Activated T-helper 9 cell treated with anti-CD3 and anti-CD28 coated beads, Interleukin-2, amount 50 U/mL, for 16 hours (primary cell): ENCODE measurements at places on chromosomes 11 and 22.

GRCh38 chr11:77523712-77524111 lies 49.8 kb upstream of the PAK1 start:
- DNase-seq: no peak

- no peak for DNase-seq
These were observed 607 bp downstream of the DMC1 start for GRCh38 chr22:38569181-38569971.

DNA sequence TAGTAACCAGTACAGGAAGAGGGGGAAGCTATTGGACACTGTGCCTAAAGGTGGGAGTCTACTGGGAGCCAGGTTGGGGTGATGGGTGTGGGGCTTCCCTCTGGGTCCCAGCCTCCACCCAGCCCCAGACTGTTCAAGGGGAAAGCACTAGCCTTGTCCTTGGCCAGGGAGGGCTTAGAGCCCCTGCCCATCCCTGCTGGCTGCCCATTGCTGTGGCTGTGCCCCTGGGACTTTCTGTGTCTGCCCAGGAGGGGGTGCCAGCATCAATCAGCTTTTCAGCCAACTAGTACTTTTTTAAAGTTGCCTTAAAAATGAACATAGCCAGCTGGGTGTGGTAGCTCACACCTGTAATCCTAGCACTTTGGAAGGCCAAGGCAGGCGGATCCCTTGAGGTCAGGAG lies 19.9 kb downstream of the INCENP start:
- no peak for DNase-seq

DNA sequence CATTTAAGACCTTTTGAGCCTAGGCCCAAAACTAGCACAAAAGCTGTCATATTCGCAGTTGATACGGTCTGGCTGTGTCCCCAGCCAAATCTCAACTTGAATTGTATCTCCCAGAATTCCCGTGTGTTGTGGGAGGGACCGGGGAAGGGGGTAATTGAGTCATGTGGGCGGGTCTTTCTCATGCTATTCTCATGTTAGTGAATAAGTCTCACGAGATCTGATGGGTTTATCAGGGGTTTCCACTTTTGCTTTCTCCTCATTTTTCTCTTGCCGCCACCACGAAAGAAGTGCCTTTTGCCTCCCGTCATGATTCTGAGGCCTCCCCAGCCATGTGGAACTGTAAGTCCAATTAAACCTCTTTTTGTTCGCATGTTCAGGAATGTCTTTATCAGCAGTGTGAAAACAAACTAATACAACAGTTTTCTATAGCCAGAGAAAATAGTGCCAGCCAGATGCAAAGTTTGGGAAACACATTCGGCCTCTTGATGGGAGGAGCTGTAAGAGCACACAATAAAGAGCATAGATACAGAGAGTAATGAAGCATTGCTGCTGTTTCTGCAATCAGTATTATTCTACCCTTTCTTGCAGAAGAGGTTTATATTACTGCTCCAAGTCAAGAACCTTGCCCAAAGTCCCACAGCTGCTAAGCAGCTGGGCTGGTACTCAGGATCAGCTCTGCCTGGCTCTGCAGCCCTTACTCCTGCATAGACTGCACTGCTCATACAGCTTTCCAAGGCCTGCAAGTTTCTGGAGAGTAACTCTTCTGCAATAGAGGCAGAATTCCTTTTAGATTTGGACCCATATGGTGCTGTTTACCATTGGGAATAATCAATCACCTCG lies 2.0 kb upstream of the ZNF195 start:
- no peak for DNase-seq

DNA sequence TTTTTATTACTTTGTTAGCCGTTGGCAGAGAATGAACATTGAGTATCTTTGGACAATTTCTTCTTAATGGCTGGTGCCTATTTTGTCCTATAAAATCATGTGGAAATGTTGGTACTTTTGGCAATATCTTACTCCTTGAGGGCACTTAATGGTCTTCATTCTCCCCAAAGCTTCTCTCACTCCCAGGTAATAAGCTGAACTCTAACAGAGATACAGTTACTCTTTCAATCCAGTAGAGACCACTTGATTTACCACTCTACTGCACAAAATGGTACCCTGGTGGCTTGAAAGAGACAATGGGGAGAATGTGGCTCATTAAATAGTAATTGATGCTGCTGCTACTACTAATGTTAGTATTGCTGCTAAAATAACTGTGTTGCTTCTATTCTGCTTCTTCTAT lies 53.0 kb downstream of the MAML2 start:
- DNase-seq: no peak

DNA sequence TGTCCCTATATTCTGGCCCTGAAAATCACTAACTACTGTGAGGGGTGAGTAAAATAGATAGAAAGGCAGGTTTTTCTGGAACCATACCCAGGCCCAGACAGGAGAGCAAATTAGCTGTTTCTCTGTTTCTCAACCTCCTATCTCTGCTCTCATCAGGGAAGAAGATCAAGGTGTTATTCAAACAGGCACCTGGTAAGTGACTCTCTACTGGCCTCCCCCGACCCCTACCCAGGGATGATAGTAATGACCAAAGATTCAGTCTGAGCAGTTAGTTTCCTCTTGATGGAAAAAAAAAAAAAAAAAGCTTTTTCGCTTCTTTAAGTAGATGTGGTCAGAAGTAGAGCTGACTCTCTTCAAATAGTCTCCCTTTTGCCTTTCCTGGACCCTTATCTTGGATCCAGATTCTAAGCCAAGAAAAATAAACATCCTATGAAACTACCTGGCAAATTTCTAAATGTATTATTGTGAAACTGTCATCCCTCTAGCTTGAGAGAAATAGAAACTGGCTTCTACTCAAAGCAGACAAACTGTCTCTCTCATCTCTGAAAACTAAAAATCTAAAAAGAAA lies 9.9 kb downstream of the LRRC4C start:
- no peak for DNase-seq

GRCh38 chr11:94066901-94067429 lies 45.8 kb downstream of the HEPHL1 start:
- no peak for DNase-seq

DNA sequence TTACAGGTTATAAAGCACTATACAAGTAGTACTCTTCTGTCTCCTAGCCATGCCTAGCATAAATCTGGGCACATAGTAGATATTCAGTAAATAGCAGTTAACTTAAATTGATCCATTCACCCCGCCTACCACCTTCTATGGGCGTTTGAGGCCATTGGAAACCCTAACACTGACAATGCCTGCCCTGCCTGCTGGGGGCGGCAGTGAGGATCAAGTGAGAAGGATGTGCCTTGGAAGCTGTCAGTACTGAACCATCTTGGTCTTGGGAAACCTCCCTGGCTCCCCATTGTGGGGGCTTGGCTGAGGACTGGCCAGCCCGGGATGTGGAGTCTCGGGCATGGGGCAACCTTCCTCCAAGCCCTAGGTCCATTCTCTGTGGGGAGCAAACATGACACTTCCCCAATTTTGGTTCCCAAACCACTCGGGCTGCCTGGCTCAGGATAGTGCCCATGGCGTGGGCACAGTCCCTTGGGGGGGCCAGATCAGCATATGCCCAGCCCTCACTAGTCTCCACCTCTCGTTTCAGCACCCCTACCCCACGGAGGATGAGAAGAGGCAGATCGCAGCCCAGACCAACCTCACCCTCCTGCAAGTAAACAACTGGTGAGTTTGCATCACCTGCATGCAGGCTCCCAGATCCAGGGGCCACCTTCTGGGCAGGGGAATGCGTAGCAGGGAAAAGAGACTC lies 67.4 kb downstream of the FEZ1 start:
- DNase-seq: no peak

DNA sequence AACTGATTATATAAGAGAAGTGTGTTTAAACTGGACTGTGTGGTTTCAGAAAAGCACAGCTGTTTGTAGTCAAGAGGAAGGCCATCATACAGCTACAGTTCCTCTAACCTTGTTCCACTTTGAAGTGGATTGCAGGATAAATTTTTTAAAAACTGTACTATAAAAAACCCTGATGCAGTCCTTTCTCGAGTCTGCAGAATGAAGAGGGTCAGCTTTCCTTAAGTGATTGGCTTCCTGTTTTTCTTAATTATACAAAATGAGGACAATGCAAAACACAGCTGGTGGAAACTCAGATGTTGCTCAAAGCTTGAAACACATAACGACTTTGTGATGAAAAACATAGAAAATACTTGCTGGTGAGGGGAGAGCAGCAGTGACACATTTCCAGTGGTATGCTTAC lies 1060.5 kb downstream of the DLG2 start:
- no peak for DNase-seq

DNA sequence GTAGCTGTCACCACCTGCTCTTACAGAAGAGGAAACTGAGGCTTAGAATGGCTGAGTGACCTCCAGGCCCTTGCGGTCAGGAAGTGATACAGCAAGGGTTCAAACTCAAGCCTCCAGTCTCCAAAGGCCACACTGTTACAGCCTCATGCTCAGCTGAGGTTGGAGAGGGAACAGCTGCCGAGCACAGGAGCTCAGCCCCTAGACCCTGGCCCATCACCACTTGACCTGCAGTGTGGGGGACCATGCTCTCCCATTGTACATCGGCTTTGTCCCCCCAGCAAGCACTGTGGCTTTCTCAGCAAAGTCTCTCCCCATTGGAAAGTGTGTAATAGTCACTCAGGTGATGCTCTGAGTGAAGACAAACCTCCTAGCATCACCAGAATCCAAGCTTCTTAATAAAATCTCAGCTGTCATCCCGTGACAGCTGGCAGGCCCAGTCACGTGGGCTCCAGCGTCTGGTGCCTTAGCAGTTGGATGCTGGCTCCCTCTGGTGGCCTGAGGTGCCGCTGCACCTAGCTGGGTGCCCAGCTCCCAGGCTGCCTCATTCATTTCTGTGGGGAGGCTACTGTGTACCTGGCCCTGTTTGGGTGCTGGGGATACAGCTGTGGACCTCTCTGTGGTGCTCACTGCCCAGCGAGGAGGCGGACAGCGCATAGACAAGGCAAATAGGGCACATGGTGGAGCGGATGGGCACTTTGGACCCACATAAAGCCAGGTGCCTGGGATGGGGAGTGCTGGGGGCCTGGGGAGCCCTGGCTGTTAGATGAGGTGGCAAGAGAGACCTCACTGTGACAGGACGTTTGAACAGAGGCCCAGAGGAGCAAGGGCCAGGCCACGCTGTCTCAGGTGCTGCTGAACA lies 19.1 kb upstream of the MYRF start:
- peak; percentile 69 for DNase-seq

DNA sequence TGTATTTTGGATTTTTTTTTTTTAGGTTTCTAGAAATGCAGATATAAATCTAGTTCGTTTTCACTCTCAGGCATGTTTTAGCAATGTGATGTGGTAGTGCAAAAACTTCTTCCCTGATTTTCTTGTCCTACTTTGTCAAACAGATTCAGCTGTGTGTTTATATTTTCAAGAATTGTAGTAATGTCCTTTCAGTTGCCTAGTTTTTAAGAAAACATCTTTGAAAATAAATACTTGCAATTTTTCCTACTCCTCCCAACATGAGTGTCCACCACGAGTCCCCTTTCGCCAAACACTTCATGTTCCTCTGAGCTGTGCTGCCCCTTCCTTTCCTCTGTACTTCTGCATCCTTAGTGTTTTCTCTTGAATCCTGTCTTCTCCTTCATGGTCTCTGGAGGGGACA lies 686.9 kb downstream of the NTM start:
- no peak for DNase-seq

- DNase-seq: no peak
These were observed 25.4 kb downstream of the ADAMTS15 start for GRCh38 chr11:130473795-130474377.

GRCh38 chr22:44723801-44724200 lies 21.8 kb downstream of the PRR5 start:
- no peak for DNase-seq

GRCh38 chr11:20066013-20066782 lies 94.1 kb downstream of the DBX1 start:
- no peak for DNase-seq

DNA sequence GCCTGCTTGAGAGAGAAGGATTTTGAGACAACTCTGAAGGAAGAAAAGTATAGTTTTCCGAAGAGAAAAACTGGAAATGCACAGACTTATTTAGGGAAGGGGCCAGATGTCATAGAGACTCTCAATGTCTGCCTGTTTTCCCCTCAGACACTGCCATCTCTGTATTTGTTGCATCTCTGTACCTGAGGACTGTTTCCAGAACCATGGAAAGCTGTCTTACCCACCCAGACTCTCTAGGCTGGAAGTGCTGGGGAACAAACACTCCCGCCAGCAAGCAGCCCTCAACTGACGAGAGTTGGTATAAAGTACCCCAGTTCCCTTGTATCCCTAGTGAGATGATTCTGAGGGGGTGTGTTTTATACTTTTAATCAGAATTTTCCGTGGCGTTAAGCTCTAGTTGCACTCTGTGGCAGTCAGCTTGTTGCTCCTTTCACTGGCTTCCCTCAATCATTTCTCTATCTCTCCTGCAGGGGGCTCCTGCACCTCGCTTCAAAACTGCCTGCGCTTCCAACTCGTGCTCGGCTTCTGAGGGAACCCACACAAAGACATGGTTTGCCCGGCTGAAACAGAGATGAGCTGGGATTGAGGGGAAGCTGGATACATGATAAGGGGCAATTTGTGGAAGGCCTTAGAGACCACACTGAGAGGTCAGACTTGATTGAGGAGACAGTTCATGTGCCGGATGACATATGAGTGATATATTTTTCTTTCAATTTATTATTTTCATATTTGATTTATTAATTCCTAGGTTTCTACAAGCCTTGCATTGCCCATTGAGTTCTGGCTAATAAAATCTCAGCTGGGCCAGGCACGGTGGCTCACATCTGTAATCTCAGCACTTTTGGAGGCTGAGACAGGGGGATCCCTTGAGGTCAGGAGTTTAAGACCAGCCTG lies 36.9 kb upstream of the CLPB start:
- peak; percentile 15 for DNase-seq

DNA sequence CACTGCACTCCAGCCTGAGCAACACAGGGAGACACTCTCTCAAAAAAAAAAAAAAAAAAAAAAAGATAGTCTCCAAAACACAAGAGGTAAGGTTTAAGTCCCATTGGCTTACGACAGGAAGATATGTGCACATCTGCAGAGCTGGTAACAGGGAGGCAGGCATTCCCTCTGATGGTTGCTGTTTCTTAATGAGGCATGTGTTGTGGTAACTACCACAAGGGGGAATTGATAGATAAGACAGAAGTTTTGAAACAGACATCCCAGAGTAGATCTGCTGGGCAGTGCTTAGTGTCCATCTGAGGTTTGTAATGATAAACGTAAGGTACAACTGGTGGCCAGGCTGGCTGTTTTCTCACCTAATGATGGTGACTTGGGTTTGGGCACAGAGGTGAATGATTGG lies 4.7 kb downstream of the EIF1AD start:
- no peak for DNase-seq

GRCh38 chr22:37906364-37907008 lies 389 bp downstream of the MICALL1 start:
- peak; percentile 12 for DNase-seq

GRCh38 chr22:49934891-49935557 lies 16.6 kb downstream of the CRELD2 start:
- peak; percentile 86 for DNase-seq

- no peak for DNase-seq
These were observed 4.2 kb upstream of the UPK3A start for GRCh38 chr22:45280587-45280980.

- no peak for DNase-seq
These were observed 15.1 kb downstream of the LIMK2 start for GRCh38 chr22:31227186-31227585.
